ENCODE measurements at places on chromosomes 5 and 9.

GRCh38 chr5:123154886-123155445, 65.9 kb downstream of the PRDM6 start:
- no peak for DNase-seq

DNA sequence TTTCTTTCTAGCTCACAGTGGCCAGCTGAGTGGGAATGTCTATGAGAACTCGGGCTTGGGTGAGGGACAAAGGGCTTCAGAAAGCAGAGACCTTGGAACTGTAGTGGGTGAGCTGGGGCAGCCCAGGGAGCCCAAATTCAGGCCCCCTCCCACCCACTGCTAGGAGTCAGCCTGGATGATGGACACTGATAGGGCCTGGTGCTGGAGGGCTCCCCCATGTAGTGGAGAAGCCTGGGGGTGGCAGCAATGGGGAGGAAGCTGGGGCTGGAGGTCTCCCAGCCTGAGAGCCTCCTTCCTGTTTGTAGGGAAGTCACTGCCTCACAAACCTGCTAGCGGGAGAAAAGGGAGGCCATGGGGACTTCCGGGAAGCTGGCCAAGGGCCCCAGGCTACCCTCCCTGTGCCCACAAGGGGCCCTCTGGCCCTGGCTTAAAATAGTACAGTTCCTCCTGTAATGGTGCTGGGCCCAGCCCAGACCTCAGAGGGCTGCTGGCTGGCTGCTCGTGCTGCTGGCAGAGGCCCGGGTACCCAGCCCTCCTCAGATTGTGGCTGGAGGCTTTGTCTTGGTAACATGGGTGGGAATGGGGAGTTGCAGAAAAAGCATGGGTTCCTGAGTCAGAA, 6.3 kb upstream of the NR5A1 start:
- no peak for DNase-seq

- DNase-seq = no peak
These were observed 312.4 kb downstream of the ARHGEF28 start for GRCh38 chr5:73938280-73938937.

- no peak for DNase-seq
These were observed 37.5 kb upstream of the STRBP start for GRCh38 chr9:123305879-123306278.

- DNase-seq = no peak
These were observed 22.7 kb downstream of the CLINT1 start for GRCh38 chr5:157836121-157836753.

- DNase-seq = no peak
These were observed 469.0 kb upstream of the MEF2C start for GRCh38 chr5:89351975-89352374.

GRCh38 chr9:14133394-14133793, 180.5 kb downstream of the NFIB start:
- no peak for DNase-seq

GRCh38 chr5:68502531-68502930, 287.0 kb downstream of the PIK3R1 start:
- no peak for DNase-seq

DNA sequence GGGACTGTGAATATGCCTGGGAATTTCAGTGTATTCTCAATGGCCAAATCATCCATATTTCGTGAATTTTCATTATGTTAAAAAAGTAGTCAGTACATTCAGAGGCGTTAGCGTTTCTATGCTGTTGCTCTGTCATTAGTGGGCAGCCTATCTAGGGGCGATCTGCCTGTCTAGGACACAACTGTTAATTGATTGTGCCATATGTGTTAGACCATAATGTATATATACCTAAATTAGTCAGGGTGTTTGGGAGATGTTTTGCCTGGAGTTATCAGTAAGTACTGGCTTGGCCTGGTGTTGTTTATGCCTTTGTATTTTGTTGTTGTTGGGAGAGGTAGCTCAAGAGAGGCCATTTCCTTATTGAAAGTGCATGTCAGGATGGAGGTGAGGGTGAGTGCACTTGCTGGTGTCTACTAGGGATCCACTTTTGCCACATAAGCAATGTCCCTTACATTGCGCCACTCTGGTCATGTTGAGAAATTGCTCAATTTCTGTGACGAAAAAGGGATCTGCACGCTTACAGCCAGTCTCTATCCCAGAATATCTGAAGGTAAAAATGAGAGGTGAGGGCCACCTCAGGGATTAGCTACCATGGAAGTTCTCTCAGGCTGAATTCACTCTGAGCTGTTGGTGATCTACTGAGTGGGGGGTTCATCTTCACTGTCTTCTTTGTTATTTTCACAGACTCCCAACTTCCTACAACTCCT, 123.3 kb downstream of the ST8SIA4 start:
- no peak for DNase-seq

DNA sequence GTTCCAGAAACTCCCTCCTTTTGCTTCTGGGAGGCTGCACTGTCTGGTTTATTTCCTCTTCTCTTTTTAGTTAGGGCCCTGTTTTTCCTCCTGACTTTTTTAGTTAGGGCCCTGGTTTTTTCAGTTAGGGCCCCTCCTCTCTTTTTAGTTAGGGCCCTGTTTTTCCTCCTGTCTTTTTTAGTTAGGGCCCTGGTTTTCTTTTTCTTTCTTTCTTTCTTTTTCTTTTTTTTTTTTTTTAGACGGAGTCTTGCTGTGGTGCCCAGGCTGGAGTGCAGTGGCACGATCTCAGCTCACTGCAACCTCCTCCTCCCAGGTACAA, 15.1 kb downstream of the GSN start:
- DNase-seq = no peak

All from CD4-positive, alpha-beta T cell treated with Interleukin-17A for 4 hours (primary cell).